ENCODE measurements at places on chromosomes 6 and 20. TPM values are rescaled to one million over a fixed set of nuclear protein-coding genes. Genes with fewer than 3 reads are reported as not detected.

DNA sequence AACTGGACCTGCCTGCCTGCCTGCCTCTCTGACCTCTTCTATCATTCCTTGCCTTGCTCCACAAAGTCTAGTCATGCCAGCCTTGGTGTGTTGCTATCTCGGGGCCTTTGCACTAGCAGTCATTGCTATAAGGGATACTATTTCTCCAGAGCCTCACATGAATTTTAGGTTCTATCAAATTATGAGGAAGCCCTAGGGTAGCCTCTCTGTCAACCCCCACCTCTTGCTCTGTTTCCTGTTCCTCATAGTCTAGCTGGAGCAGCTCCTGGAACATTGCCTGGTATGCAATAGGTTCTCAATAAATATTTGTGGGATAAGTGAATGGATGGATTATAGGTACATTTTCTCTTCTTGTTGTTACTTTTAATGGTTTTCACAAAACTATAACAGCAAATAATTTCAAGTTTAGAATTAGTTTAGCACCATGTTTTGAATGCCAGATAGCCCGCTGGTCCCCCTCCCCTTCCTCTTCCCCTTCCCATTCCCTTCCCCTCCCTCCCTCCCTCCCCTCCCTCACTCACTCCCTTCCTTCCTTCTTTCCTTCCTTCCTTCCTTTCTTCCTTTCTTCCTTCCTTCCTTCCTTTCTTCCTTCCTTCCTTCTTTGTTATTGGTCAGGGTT is 46.9 kb upstream of the DTNBP1 start:
- no peak for DNase-seq

DNA sequence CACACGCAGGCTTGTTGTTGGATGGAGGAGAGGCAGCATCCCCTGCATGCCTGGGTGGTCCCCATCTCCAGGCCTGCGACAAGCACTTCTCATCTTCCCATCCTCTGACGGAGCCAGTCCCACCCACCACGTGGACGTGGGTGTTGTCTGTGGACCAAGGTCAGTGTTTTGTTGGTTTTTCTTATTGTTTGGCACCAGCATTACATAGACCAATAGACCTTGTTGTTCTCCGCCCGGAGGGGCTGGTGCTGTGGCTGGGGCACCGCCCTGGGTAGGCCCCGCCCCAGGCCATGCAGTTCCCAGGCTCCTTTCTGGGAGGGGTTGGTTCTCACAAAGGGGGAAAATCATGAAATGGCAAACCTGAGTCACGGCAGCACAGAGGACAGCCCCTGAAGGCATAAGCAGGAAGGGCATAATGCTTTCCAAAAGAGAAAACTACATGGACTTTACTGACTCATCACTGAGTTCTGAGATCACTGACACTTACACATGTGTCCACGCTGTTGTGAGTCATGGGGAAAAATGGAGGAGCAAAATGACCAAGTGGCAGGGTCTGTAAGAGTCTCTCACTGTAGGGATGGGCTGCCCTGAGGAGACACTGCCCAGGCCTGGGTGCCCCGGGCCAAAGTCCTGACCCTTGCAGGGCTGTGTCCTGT is 90.8 kb downstream of the THBS2 start:
- DNase-seq, result no peak

DNA sequence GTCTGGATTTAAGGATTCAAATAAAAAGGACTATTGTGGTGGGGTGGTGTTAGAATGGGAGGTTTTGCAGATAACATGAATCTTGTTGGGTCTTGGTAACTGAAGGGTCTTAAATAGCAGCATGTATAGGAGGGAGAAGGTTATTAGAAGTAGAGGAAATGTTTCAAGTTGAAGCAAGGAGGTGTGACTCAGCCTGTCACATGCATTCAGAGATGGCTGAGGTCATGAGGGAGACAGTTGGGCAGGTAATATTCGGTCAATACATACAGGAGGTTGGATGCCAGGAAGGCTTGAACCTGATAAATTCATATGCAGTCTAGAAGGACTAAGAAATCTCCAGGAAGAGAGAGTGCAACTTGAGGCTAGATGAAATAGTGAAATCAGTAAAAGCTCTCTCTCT is 6.1 kb downstream of the KLHL31 start:
- DNase-seq, result no peak

- DNase-seq, result peak; percentile 43
Observed at GRCh38 chr6:34240329-34241248, 3.9 kb downstream of the HMGA1 start.

DNA sequence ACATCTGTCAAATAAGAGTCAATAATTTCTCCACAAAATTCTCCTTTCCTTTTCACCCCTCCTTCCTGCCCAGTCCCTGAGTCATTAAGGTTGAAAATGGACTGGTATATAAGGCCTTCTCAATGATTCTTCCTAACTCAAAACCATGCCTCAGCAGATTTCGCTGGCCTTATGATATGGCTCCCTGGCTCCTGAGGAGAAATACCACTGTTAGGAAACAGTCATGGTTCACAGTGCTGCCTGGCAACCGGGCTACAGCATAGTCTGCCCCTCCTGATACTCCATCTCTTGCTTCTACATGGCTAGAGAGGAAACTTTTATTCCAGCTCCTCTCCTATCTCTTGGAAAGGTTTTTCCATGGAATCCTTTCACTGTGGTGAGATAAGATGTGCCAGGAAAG is 4.7 kb downstream of the UBE2J1 start:
- no peak for DNase-seq

DNA sequence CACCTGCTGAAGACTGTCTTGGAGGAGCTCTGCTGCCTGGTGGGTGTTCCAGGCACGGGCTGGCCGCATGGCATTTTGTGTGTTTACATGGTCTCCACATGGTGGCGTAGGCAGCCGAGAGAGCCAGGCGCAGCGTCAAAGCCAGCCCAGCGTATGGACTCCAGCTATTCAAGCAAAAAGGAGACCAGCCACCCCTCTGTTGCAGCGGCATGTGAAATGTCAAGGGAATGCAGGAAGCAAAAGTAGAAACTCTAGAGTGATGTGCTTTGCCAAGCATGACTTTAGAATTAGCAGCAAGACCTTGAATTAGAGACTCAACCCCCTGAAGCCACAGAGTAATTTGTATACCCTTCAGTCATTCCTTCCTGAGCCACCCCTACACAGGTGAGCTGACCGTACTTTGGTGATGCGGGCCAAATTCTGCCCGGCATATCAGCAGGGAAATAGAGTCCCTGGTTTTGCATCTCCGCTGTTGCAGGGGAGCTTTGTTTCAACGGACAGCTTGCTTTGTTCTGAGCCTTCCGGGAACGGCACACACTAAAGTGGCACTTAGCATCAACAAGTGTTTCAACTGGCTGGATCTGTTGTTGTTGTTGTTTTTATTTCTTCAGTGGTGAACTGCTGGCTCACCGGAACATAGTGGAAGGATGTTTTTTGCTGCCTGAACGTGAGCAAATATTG is 48.5 kb downstream of the FNDC1 start:
- no peak for DNase-seq

GRCh38 chr6:43724914-43725642 is 37.5 kb upstream of the MRPS18A start:
- peak; percentile 92 for DNase-seq

GRCh38 chr6:116941727-116942126 is 64.7 kb downstream of the RFX6 start:
- no peak for DNase-seq

DNA sequence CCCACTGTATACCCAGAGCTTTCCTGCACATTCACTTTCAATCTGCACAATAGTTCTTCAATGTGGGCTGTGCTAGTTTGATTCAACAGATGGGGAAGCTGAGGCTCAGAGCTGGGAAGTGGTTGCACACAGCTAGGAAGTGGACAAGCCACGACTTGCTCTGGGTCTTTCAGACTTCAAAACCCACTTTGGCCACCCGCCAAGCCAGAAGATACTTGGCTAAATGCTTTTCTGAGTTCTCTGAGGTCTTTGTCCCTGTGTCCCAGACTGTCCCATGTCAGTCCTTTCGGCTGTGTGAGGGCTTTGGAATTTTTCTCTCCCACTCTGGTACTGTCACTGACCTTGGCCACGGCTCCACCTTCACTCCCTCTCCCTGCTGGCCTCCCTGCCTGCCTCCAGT is 10.6 kb downstream of the PDYN start:
- peak; percentile 68 for DNase-seq

DNA sequence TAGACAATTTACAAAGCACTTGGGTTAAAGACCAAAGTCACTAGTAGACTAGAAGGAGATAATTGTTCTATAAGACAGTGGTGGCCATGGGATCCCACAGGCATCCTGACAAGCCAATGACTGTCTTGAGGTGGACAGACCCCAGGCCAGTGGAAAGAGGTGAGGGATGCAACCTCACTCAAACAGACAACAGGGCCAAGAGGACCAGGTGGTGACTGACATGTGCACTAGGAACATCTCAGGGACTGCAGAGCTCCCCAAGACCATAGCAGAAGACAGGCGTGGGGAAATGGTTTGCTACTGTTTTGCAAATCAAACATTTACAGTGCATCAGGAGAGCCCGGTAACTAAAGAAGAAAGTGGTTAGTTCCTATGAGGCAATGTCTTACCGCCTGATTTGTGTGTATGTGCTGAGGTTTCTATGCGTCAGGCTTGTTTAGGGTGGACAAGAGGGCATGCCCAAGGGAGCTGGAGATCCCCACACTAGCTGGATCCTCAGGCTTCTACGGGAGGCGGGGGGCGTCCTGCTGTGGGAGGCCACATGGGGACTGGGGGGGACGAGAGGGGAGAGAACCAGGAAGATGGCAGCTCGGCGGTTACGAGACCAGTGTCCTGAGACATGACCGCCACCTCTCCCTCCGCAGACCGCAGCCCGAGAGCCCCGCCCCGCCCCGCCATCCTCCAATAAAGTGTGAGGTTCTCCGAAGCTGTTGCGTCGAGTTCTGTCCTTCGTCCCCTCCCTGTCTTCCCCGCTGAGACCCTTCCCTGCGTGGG is 623 bp upstream of the MRPS26 start:
- DNase-seq, result no peak

DNA sequence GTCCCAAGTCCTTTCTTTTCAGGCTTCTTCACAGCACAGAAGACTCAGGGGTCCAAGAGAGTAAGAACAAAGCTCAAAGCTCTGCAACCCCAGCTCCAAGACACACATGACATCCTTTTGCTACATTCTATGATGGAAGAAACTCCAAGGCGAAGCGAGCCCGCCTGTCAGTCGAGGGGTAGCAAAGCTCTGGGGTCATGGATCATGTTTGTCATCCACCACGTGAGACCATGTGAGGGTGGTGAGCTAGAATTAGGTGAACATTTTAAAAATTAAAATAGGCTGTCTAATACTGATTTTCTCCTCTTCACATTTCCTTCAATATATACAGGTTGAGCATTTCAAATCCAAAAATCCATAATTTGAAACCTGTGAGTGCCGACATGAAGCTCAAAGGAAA is 189.6 kb downstream of the TTLL2 start:
- peak; percentile 15 for DNase-seq

GRCh38 chr6:42105156-42105648 is 37.2 kb downstream of the C6orf132 start:
- no peak for DNase-seq

DNA sequence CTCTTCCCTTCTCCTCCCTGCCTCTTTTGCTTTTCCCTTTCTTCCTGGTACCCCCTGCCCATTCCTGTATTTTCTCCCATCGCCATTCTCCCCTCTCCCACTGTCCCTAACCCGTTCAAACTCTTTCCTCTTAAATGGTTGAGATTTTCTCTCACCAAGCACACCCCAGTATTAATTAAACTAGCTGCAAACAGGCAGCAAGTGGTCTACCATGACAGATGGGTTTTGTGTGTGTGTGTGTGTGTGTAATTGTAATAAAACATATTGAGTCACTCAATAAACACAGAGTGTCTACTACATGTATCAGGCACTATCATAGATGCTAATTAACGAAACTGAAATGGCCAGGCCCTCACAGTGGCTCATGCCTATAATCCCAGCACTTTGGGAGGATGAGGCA is 6.7 kb downstream of the RAET1E start:
- no peak for DNase-seq

DNA sequence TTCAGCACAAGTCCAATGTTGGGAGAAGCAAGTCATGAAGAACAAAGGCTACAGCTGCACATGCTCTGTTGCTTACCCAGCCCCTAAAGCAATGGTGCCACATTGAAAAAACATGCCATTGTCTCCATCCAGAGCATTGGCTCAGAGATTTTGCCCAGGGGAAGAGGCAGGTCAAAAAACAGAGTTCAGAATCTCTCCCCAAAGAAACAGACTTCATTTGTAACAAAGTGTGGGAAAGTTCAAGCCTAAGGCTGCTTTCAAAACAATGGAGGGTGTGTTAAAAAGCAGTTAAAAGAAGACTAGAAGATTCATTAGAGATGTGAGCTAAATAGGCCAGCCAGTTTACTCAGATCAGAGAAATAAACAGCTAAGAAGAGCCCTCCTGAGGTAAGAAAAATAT is 63.6 kb downstream of the DZANK1 start:
- DNase-seq, result no peak

- peak; percentile 85 for DNase-seq
Observed at GRCh38 chr6:143677891-143678791, at the start of gene PHACTR2. Gene PHACTR2 (plus strand): TSS chr6:143677965. CDS start chr6:143678164, 199 bp downstream.

GRCh38 chr6:149259753-149260152 is 57.8 kb upstream of the TAB2 start:
- DNase-seq, result no peak

- DNase-seq, result no peak
Observed at GRCh38 chr6:150037526-150038201, 12.3 kb upstream of the RAET1L start.

DNA sequence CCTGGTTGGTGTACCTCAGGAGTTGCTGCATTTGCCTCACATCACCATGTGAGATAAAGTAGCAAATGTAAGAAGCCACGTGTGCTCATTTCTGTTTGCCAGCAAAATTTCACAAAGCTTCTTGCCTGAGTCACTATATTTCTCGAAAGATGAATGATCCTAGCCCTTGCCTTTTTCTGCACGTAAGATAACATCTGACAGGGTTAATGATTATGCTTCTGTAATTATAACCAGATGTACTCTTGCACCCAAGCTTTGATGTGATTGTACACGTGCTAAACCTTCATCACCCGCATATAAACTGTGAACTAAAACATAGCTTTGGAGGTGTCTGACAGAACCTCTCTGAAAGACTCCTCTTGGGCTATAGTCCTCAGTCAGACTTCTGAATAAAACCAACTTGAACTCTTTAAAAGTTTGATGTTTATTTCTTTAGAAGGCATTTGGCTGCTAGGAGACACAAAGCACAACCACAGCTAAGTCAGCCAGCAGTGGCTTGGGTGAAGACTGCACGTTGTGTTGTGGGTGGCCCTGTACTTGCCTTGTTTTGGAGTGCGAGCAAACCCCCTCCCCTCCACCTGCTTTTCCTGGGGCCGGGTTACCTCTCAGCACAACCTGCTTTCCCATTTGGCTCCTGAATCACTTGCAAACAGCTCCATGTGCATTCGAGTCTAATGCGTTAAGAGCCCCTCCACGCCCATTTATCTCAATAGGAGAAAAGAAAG is 19.3 kb downstream of the PROKR2 start:
- no peak for DNase-seq

The CDH26 gene
- 3.6 TPM for total RNA-seq

The SLC22A1 gene
- 1.1 TPM for total RNA-seq

The BNIP5 gene
- not detected for total RNA-seq

The CPXM1 gene
- total RNA-seq, result 5.9 TPM

The DIDO1 gene
- 60.9 TPM for total RNA-seq

The RAET1G gene
- total RNA-seq, result 0.53 TPM
